ENCODE measurements at places on chromosomes 1 and 21.

DNA sequence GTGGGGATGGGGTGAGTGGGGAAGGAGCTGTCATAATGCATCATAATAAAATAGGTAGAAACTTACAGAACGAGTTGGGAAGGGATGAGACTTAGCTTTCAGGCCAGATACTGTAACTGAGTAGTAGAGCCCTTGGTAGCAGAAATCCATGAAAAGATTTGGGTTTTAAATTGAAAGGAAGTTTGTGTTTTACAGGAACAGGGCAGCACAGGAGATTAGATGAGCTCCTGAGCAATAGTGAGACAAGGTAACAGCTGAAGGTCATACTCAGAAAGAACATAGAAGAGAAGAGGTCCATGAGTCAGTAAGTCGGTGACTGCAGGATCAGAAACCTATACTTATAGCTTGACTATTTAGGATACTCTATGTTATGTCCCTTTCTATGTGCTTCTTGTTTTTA, 7.3 kb downstream of the MAP10 start:
- no peak for DNase-seq

GRCh38 chr1:76225526-76225925, 151.0 kb downstream of the ST6GALNAC3 start:
- DNase-seq = no peak

DNA sequence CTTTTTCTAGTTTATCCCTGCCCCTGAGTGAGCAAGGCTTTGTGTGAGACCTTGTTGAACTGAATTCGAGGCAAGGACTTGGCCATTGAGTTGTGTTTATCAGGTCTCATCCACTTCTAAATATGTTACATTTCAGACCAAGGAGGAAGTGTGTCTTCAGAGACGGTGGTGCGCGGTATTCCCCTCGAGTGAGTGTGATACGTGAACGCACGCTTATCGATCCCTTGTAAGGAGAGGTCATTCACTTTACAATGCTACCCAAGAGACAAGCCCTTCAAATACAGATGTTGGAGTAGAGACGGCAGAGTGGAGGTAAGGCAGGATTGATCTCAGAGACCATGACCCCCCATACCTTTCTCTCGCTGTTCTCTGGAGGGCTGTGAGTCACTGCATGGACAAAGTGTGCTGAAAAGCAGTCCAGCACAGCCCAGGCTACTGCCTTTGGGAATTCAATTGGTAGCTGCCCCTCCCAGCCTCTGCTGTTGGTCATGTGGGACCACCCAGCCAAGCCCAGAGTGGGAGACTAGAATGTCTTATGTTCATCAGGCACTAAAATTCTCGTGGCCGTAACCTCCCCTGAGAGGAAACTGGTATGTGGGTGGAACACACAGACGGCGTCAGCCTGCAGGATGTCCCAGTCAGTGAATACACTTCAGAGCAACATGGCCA, 16.3 kb upstream of the MTARC1 start:
- no peak for DNase-seq

DNA sequence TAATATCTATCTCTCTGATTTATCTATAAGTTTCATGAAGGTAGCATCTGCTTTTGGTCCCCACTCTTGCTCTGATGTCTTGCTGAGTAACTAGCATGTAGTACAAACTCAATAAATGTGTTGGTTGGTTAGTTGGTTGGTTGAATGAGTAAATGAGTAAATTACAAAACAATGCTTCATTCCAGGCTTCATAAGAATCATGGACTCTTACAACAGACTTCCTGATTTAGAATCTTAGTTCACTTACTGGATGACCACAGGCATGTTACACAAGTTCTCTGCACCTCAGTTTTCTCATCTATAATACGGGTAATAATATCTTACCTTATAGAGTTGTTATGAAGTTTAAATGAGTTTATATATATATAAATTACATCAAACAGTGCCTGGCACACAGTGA, 98.6 kb downstream of the ZNF281 start:
- no peak for DNase-seq

GRCh38 chr1:51378871-51379270, 48.5 kb upstream of the TTC39A start:
- no peak for DNase-seq

GRCh38 chr1:234721476-234722269, 111.7 kb upstream of the IRF2BP2 start:
- no peak for DNase-seq

- DNase-seq = no peak
Observed at GRCh38 chr1:85387781-85388180, 77.2 kb downstream of the DDAH1 start.

GRCh38 chr1:201946224-201946908, at the start of gene LMOD1:
TSS of gene LMOD1 (minus strand) at chr1:201946548. CDS start at chr1:201946340, 208 bp downstream.
- DNase-seq = no peak
